Astrocyte (in vitro differentiated cells and primary cell): ENCODE measurements at places on chromosomes 12 and 14. TPM values are rescaled to one million over a fixed set of nuclear protein-coding genes. Genes with fewer than 3 reads are reported as not detected.

Gene CCDC88C
- total RNA-seq = 8.9 and 12.4 TPM in 2 replicates

Gene OR4N2
- total RNA-seq = not detected in 2 replicates

Gene CCDC177
- not detected in 2 replicates for total RNA-seq

Gene NTN4
- 22.6 and 28.9 TPM in 2 replicates for total RNA-seq
